Effector memory CD8-positive, alpha-beta T cell (primary cell): ENCODE measurements at places on chromosomes 3 and 15.
A peak's percentile ranks its signal among the peaks of the same experiment; 100 is the strongest.

- no peaks in the 10 kb centered on the region for H3K27me3 ChIP-seq
- peak overlapping the region; percentile 71 for H3K27ac ChIP-seq
- peak; percentile 43 for DNase-seq
- H3K4me3 ChIP-seq = peak overlapping the region; percentile 49
- peaks cover 12% of the 10 kb centered on the region for H3K36me3 ChIP-seq
Observed at GRCh38 chr3:101643861-101644613, 32.9 kb downstream of the ZBTB11 start.

GRCh38 chr15:98612490-98613110 lies 35.7 kb upstream of the IGF1R start:
- no peak overlapping the region for H3K27ac ChIP-seq
- H3K27me3 ChIP-seq = peaks cover 12% of the 10 kb centered on the region
- H3K36me3 ChIP-seq = peaks cover 4% of the 10 kb centered on the region
- DNase-seq = no peak
- H3K4me3 ChIP-seq = no peak overlapping the region

DNA sequence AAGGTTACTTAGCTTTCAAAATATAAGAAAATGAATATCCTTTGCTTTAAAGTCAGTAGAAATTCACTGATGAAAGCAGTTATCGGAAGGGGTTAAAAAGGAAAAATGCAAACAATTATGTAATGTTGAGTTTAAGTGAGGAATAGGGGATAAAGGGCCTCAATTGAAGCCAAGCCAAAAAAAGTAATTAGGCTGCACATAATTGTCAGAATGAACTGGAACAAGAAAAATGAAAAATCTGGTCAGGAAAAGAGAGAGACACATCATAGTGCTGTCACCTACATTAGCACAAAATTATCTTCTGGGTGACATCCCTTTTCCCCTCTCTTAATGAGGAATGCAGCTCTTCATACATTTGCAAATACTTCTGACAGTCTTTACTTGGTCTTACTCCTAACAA lies 48.8 kb upstream of the PIK3R4 start:
- DNase-seq = no peak
- no peak overlapping the region for H3K27ac ChIP-seq
- H3K4me1 ChIP-seq = no peaks in the 10 kb centered on the region
- peaks cover 25% of the 10 kb centered on the region for H3K27me3 ChIP-seq
- H3K4me3 ChIP-seq = no peak overlapping the region

GRCh38 chr15:43067717-43068461 lies 37.9 kb downstream of the UBR1 start:
- H3K27ac ChIP-seq = no peak overlapping the region
- no peaks in the 10 kb centered on the region for H3K27me3 ChIP-seq
- H3K4me1 ChIP-seq = no peaks in the 10 kb centered on the region
- H3K4me3 ChIP-seq = no peak overlapping the region
- H3K36me3 ChIP-seq = peaks cover 69% of the 10 kb centered on the region

- H3K36me3 ChIP-seq = peaks cover 5% of the 10 kb centered on the region
- H3K27me3 ChIP-seq = no peaks in the 10 kb centered on the region
- H3K4me3 ChIP-seq = no peak overlapping the region
- H3K4me1 ChIP-seq = peaks cover 11% of the 10 kb centered on the region
- peak; percentile 24 for DNase-seq
- no peak overlapping the region for H3K27ac ChIP-seq
Observed at GRCh38 chr3:123559040-123559861, 25.6 kb downstream of the HACD2 start.

- H3K4me3 ChIP-seq = no peak overlapping the region
- H3K27me3 ChIP-seq = no peaks in the 10 kb centered on the region
- no peak overlapping the region for H3K27ac ChIP-seq
Observed at GRCh38 chr3:74623261-74623836, 8.9 kb upstream of the CNTN3 start.
